ENCODE measurements at places on chromosomes 11 and 22. TPM values are rescaled to one million over a fixed set of nuclear protein-coding genes. Genes with fewer than 3 reads are reported as not detected.

- no peak for DNase-seq
Observed at GRCh38 chr11:94068764-94069163, 47.6 kb downstream of the HEPHL1 start.

The CFAP300 gene
- total RNA-seq = 1.7 TPM

The HPX gene
- total RNA-seq = not detected

GRCh38 chr22:45893516-45893915, 83.4 kb downstream of the WNT7B start:
- DNase-seq = no peak

- no peak for DNase-seq
Observed at GRCh38 chr11:71066311-71066710, 186.1 kb downstream of the SHANK2 start.

- no peak for DNase-seq
Observed at GRCh38 chr11:1516273-1517067, 29.9 kb upstream of the MOB2 start.

The CARD10 gene
- total RNA-seq = 16.5 TPM

DNA sequence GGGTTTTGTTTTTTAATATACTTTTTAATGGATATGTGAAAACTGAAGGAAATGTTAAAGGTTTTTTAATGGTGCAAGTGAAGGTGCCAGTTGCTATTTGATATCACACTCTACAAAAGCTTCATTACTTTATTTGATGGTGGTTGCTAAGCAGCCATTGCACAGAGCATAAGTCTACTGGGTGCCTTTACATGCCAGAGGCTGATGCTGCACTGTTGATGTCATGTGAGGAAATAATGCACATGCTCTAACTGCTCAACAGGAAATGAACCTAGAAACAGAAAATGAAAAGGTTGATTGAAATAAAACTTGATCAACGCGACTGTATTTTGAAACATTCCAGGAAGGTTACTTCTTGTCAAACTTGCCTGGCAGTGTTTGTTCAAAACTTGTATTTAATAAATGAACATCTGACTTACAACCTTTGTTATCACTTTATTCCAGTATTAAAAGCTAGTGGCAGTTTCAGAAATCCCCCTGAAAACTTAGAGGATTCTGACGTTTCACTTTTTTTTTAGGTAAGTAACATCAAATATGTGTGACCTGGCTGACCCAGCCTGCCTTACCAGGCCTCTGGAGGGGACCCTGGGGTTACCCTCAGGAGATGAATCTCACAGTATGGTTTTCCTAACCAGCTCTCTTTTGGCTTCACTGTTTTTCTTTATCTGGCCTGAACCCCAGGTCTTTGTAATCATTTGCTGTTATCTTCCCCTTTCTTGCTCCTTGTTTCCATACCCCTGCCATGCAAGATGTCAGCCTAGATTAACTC, 2.4 kb upstream of the ATP5MG start:
- no peak for DNase-seq

GRCh38 chr11:117851106-117851505, 25.4 kb downstream of the FXYD6 start:
- DNase-seq = no peak

- peak; percentile 72 for DNase-seq
Observed at GRCh38 chr11:70105755-70106571, 27.8 kb downstream of the ANO1 start.

DNA sequence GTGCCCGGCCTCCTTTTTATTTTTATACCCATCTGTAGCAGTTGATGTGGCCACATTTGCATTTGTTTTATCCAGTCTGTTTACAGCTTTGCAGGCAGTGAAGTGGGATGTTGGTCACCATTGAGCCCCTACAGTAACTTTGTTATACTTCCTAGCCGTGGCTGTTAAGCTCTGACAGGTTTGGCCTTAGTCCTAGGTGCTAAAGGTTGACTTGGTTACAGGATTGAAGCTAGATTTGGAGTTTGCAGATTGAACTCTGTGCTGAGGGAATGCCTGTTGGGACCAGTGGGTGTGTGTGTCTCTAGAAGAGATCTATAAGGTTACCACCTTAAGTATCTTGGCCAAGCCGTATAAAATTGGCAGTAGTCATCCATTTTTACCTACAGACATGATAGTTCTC, 91.2 kb downstream of the PPP6R3 start:
- DNase-seq = no peak

DNA sequence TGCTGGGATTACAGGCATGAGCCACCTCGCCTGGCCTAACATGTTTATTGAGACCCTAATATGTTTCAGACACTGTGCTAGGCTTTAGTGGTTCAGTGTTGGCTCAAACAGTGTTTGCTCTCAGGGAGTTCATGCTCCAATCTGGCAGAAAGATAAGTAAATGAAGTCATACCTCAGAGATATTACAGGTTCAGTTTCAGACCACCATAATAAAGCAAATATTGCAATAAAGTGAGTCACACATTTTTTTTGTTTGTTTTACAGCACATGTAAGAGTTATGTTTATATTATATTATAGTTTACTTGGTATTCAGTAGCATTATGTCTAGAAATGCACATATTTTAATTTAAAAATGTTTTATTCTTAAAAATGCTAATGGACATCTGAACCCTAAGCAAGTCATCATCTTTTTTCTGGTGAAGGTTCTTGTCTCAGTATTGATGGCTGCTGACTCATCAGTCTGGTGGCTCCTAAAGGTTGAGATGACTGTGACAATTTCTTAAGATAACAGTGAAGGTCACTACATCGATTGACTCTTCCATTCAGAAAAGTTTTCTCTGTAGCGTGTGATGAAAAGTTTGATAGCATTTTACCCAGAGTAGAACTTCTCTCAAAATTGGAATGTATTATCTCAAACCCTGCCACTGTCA, 243.0 kb upstream of the ANO5 start:
- no peak for DNase-seq

DNA sequence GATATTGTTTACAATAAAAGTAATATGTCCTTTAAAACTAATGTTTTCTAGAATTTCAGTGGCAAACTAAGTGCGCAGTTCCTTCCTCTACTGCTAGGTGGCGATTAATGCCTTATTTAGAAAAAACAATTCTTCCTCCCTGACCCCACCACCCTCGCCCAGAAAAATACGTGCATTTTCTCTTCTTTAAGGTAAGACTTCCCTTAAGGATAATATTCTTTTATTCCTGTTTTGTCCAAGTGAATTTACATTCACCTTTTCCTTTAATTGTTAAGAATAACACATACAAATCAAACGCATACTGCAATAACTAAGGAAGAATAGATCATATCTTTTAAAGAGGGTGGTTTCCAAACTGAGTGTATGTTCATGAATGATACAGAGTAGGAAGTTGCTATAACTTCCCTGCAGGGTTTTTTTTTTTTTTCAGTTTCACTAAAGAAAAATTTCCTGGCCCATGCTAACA, 17.0 kb upstream of the PSMA1 start:
- peak; percentile 76 for DNase-seq

- DNase-seq = no peak
Observed at GRCh38 chr11:33884035-33884434, 7.8 kb downstream of the LMO2 start.

- DNase-seq = no peak
Observed at GRCh38 chr11:2787816-2788167, 88.0 kb upstream of the KCNQ1OT1 start.

DNA sequence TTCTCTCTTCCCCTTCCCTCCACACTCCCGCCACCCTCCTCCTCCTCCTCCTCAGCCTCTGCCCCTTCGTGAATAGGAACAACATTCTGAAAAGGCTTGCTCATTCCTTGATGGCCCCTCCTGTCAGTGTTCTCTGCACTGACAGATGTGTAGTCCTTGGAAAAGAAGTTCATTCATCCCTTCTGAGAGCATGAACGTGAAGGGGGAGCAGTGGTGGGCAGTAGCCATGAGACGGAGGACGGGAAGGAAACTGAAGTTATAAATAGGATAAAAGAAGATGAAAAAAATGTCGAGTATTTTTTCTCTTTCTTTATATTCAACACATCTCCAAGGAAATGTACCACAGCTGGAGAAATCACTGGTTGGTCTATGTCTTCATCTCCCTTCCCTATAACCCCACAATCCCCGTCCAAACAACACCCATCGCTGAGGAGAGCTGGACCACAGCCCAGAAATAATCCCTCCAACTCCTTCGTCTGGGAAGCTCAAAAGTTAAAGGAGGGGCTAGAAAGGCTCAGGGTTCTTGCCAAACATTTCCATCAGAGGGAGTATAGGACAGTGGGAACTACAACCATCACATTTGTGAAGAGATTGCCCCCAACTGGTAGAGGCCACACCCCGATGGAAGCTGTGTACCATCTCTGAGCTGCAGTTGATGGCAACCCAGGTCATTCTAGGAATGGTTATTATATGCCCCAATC, 33.5 kb downstream of the ETS1 start:
- DNase-seq = no peak

DNA sequence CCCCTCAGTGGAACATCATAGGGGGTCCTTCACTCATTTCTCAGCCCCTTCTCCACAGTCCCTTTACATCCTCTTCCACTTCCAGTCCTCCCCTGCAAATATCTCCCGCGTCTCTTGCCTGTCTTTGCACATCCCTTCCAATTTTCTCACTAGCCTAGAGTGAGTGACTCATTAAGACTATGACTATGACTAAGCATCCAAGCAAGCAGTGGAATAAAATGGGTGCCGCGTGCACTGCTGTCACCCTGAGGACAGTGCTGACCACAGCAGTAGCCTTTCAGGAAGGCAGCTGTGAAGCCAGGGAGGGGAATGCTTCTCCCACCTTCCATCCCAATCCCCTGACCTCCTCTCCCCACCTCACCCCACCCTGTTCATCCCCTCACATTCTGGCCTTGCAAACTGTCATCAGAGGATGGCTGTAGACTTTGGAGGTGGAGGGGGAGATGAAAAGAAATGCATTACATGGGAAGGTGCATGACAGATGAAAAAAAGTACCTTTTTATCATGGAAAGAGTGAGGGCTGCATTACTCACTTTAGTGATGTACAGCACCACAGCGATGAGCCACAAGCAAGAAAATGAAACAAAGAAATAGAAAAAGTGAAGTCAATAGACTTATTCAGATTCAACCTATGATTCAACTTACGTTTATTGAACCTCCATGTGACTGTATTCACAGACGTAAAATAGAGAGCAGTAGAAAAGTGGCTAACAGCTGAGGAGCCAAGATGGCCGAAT, 948.2 kb downstream of the NTM start:
- no peak for DNase-seq

DNA sequence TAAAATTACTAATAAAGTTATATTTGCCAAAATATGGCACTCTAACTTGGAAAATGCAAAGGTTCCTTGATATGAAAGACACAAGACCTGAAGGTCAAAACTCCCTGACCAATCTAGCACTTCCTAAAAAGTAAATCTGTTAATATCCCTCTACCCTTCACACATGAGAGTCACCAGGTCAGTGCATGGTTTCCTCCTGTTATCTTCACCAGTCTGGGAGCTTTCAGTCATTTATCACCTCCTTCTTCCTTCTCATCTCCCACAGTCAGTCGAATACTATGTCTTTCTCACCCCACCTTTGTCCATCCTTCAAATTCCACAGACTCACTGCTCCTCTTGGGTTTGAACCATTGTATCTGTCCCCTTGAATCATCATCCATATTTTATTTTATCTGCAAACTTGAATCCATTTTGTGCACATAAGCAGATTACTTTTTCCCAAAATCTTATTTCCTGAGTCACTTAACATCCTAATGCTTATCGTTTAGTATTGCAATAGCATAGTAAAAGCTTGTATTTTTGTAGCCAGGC, 2.6 kb downstream of the HBE1 start:
- no peak for DNase-seq

- no peak for DNase-seq
Observed at GRCh38 chr11:118908264-118908663, 17.5 kb downstream of the BCL9L start.

GRCh38 chr11:704781-705645, 1.0 kb upstream of the EPS8L2 start:
- peak; percentile 69 for DNase-seq

DNA sequence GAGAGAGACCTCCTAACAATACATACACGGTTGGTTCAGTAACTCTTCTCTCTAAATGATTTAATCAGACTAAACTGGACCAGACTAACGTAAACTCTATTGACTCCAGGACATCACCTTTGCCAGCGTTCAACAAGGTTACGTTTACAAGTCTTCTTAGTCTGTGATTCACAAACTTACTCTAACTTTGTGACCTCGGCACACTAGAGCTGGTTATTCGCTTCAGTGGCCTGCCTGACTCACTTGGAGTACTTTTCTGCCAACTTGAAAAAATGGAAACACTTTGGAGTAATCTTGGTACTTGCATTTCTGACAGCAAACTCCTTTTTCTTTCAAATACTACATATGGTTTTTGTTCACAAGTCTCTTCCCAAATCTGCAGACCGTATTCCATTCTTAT, 26.2 kb downstream of the MTMR2 start:
- DNase-seq = no peak

- peak; percentile 83 for DNase-seq
Observed at GRCh38 chr22:18110954-18111758, 547 bp downstream of the TUBA8 start.

The SPA17 gene
- total RNA-seq = 9.6 TPM

- DNase-seq = peak; percentile 100
Observed at GRCh38 chr22:50474710-50475651, at the start of gene SBF1. Gene SBF1 (minus strand): TSS chr22:50475035. CDS start chr22:50474840, 195 bp downstream.

DNA sequence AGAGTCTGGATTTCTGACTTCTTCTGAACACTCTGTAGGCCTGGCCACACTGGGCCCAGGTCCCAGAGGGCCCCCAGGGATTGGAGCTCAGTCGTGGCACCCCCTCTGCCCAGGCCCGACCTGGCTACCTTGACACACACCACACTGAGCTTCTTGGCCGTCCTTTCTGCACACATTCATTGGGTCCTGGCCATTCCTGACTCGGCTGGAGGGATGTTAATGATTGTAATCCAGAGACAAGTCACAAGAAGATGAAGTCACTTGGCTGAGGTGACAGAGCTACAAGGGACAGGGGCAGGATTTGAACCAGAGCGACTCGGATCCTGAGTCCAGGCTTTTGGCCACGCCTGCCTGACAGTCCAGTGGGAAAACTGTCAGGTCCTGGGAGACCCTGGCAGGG, 23.9 kb upstream of the PDGFB start:
- peak; percentile 54 for DNase-seq

The OR51E2 gene
- not detected for total RNA-seq

The HSD17B12 gene
- 72.1 TPM for total RNA-seq

The KDM4D gene
- total RNA-seq = 3.7 TPM

DNA sequence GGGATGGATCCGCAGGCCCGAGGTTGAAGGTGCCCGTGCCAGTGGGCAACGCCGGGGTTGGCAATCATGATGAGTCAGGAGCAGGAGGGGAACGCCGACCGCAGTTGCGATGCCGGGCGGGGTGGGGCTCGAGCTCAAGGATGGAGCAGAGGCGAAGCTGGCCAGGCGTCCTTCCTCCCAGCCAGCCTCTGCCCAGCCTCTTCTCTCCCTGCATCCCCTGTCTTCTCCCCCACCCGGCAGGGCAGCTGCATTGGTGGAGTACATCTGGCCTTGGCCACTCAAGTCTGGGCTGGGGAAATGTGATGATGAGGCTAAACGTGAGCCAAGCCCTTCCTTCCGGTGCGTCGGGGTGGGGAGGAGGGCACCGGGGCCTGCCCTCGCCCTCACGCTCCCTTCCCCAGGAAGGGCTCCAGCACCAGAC, 3.9 kb downstream of the IFITM10 start:
- peak; percentile 65 for DNase-seq

Data from H7 (cell line).